Activated T-cell treated with anti-CD3 and anti-CD28 coated beads for 4 hours (primary cell): ENCODE measurements at places on chromosomes 5 and 9.
A peak's percentile ranks its signal among the peaks of the same experiment; 100 is the strongest.

DNA sequence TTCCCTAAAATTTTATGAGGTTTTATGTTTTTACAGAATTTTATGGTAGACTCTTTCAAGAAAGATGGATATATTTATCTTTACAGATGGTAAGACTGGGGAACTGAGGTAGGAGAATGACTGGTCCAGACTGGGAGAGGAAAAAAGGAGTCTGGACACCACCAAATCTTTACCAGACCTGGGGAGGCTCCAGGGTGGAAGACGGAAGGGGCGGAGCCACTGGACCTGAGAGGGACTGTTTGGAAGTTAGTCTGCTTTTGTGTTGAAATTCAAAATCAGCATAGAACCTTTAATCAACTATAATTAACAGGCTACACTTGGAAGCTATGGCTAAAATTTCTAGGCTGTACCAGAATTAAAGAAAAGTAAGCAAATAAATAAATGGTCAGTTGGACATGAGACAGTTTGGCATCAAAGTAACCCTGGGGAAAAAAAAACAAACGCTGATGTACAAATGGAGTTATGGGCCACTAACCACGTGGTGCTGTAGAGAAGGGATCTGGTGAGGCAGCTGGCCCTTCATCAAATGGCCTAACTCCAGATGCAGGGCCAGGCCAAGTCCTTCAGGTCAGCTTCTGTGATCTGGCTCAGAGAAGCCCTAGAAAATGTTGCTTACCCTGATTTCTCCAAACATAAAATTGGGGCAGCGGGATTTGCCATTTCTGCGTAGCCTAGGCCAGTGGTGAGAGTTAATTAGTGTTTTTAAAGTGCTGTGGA is 155.1 kb downstream of the ARSB start:
- DNase-seq = no peak

DNA sequence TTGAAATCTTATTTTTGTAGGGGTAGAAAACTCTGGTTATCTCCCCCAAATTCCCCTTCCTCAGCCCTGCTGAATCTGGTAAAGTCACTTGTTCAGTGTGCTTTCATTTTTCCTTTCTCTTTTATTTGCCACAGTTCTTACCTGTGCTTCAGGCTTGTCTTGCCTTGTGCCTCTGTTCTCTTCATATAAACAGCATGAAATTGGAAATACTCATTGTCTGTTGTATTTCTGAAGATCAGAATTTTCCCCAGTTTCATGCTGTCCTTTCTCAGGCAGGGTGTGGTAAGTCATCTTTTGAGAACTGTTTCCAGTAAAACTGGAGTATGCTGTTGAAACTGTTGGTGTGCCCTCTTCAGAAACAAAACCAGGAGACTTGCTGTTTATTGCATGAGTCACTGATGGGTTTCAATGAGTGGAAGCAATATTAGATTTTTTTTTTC is 7.0 kb downstream of the PAM start:
- DNase-seq = no peak

GRCh38 chr5:157212307-157212706 is 31.7 kb downstream of the ITK start:
- DNase-seq = no peak

- DNase-seq = no peak
These were observed 330.7 kb downstream of the PDE4D start for GRCh38 chr5:59562756-59563389.

- no peak for DNase-seq
These were observed 269.4 kb upstream of the IRX1 start for GRCh38 chr5:3325972-3326840.

GRCh38 chr5:72465601-72466563 is 41.3 kb downstream of the ZNF366 start:
- no peak for DNase-seq

- no peak for DNase-seq
These were observed 5.5 kb upstream of the TNFSF15 start for GRCh38 chr9:114811301-114811700.

GRCh38 chr5:131171276-131171810 is 599 bp downstream of the LYRM7 start:
- DNase-seq = no peak

DNA sequence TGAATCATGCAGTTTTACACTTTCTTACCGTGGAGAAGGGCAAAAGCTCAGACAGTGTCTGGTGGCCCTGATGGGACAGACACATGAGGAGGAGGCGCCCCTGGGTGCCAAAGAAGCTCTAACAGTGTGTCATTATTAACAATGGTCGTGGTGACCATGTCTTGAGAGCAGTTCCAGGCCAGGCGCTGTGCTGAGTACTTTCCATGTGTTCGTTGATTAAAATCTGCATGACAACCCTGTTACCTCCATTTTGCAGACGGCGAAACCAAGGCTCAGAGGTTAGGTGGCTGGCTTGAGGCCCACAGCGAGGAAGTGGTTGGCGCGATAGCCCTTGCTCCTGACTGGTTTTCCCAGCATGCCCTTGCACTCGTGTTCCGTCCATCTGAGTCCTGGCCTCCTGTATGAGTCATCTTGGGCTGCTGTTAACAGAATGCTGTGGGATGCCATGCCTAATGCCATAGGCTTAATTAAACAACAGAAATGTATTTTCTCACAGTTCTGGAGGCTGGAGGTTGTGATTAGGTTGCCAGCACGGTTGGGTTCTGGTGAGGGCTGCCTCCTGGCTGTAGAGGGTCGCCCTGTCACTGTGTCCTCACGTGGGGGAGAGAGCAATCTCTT is 92.0 kb downstream of the AMBP start:
- no peak for DNase-seq

GRCh38 chr5:112717506-112718082 is 20.1 kb upstream of the APC start:
- DNase-seq = no peak

- DNase-seq = no peak
These were observed 195.3 kb upstream of the MVB12B start for GRCh38 chr9:126131066-126132010.

DNA sequence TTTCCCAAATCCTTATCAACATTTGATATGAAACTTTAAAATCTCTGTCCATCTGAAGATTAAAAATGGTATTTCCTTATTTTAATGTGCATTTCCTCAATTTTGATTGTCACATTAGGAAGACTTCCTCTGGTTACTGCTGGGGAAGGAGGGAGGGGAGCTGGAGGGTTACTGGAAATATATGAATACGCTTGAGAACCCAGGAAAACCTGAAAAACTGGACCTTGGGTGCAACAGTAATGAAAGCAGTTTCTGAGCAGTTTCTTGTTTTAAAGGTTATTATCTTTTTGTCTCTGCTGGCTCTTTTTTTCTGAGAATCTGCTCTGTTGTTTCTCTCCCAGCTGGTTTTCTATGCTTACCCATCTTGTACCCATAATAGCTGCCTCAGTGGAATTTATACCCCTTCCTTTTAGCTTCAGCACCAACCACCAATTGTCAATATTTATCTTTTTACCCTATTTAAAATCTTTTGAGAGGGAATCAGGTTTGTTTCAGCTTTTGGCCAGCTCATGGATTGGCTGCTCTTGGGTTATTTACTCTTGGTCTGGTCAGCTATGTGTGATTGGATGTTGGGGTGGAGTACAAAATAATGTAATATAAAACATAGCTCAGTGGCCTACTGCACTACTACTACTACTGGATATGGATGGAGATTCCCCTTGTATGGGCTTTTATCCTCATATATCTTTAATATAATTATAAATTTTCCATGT is 67.4 kb downstream of the UNC13B start:
- no peak for DNase-seq

GRCh38 chr5:93433422-93433821 is 147.6 kb downstream of the NR2F1-AS1 start:
- DNase-seq = no peak

DNA sequence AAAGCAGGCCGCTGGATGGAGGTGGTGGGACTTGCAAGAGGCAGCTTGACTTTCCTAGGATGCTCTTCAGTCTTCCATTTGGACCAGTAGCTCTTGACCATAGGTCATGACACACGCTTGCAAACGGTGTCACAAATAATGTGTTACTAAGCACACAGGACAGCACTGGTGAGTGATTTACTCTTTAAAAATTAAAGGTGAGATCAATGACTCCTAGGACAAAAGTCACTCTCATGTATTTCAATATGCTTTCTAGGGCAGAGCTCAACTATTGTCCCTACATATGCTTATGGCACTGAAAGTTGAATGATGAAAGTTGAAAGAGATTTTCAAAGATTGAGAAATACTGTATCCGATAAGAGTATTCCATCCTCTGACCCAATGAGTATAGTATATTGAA is 496.7 kb downstream of the EBF1 start:
- no peak for DNase-seq

DNA sequence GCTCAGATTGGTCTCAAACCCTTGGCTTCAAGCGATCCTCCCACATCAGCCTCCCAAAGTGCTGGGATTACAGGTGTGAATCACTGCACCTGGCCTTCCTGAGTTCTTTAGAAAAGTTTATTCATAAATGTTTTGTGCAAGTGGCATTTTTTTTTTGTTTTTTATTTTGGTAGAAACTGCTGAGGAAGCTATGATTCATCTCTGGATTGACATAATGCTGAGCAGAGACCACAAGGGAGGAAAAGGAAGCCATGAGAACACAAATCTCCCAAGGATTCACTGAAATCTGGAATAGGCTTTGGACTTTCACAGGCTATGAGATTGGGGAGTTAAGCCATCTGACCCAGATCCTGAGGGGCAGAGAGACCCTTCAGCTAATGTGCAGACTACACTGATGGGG is 3.4 kb upstream of the SLC46A2 start:
- no peak for DNase-seq

GRCh38 chr5:124481419-124481818 is 265.0 kb downstream of the ZNF608 start:
- DNase-seq = no peak

GRCh38 chr9:137756045-137756744 is 121.4 kb upstream of the CACNA1B start:
- DNase-seq = no peak

DNA sequence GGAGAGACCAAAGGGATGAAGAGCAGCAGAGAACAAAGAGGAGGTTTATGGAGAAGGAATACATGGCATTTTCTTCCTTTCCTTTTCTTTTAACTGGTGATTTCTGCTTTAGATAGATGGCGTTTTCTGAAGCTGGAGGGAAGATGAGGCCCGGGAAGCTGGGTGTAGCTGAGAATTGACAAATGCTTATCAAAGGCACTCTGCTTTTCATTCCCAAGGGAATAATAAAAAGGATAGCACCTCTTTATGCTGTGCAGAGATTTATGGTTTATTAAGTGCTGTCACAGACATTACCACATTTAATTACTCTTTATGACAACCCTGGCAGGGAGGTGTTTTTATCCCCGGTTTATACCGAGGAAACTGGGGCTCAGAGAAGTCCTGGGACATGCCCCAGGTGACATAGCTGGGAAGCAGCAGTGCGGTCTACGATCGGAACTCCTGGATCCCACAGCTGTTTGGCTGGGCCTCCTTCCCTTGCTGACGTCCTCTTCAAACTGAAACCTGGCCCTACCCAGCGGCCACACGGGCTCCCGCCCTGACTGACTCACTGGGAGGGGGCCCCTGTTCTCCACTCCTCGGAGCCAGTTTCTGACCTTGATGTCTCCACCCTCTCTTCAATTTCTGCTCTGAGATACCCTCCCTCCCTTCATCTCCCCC is 8.2 kb upstream of the EPB41L4B start:
- DNase-seq = no peak

DNA sequence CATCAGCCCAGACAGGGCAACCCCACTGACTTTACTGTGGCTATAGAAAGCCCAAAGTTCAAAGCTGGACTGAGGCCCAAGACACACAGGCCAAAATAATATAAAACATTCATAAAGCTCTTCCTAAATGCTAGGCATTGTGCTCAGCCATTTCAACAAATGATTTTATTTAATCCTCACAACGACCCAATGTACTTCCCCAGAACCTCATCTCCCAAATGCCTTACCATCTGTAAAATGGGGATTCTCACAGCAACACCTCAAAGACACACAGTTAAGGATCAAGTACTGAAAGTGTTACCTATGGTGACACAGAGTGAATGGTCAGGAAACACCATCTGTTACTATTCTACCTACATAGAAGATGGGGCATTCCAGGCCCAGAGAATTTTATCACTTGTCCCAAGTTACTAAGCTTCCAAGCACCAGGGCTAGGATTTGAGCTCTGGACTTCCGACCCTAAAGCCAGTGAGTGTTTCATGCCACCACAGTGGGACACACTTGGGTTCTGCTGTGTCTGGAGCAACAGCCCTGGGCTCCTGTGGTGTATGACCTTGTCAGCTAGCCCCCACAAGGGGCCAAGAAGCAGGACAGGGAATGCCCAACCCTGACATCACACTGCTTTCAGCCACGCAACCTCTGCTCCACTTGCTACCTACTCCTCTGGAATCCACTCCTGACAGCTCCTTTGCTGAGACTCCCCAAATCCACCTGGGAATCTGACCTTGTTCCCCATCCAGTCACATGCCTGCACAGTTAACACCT is 15.1 kb downstream of the SHB start:
- no peak for DNase-seq

DNA sequence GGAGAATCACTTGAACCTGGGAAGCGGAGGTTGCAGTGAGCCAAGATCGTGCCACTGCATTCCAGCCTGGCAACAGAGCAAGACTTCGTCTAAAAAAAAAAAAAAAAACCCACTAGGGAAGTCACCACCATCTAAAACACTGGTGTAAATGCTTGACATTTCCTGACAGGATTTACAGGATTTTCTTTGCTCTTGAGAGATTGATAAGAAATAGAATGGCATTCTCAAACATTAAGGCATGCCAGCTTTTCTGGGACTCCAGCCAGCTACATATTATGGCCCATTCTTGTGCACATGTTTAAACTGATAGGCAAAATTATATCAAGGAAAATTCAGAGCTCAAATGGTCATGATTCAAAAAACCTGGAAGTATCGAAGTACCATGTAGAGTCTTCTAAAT is 28.7 kb downstream of the GTF3C4 start:
- DNase-seq = no peak

GRCh38 chr9:36276781-36277181 is 18.5 kb upstream of the GNE start:
- DNase-seq = no peak

DNA sequence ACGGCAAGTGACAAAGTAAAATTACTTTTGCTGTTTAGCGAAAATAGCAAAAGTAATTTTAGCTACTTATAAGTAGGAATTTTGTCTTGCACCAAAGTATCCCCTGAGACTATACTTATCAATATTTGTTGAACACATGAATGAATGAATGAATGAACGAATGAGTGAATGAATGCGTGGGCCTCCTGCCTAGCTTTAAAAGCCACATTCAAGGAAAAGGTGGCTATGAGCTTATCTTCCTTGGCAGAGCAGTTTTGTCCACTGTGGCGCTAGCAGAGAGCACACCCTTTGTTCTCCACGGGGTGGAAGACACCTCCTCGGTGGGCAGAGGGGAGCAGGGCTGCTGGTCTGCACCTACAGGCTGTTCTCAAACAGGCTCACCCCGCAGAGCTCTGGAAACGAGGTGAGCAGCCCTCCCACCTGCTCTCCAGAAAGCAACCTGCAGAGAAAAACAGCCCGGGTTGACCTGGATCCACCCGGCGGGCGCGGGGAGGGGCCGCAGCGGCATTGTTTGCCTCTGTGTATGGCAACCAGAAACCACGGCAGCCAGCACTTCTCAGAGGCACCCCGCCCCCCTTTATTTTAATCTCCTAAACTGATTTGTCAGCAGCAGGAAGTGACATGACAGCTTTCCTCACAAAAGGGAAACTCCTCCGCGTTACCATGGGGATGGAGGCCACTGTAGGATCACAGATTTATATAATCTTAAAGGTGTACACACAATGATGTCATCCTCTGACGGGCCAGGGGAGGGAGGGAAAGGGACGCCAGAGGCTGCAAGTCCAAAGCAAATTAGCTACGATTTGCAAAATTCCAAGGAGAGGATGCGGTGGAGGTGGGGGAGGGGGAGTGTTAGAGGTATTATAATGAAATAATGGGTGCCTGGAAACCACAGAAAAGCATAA is 5.9 kb downstream of the DUSP1 start:
- peak; percentile 94 for DNase-seq
